ENCODE measurements at places on chromosomes 16 and 17. TPM values are rescaled to one million over a fixed set of nuclear protein-coding genes. Genes with fewer than 3 reads are reported as not detected.
A peak's percentile ranks its signal among the peaks of the same experiment; 100 is the strongest.

Gene OR3A3
- total RNA-seq, result not detected

Gene KRT14
- not detected for total RNA-seq

Gene PRR14
- total RNA-seq, result 124 TPM

Gene SGCA
- total RNA-seq, result 1.7 TPM

Gene ZNF500
- 14.1 TPM for total RNA-seq

Gene FBF1
- 26.7 TPM for total RNA-seq

Gene PDE6G
- total RNA-seq, result 4.2 TPM

Gene ADCY7
- 97.1 TPM for total RNA-seq

Gene KRTAP3-2
- not detected for total RNA-seq

Gene GINS3
- total RNA-seq, result 23.9 TPM

Gene NPIPB2
- total RNA-seq, result 17.3 TPM

GRCh38 chr16:78127130-78127529 lies 27.7 kb downstream of the WWOX start:
- H3K36me3 ChIP-seq, result no peaks in the 10 kb centered on the region
- H3K27me3 ChIP-seq, result no peaks in the 10 kb centered on the region
- no peak overlapping the region for H3K27ac ChIP-seq
- H3K4me1 ChIP-seq, result peaks cover 5% of the 10 kb centered on the region

GRCh38 chr17:61279476-61280145 lies 120.0 kb upstream of the TBX2 start:
- H3K4me1 ChIP-seq, result peaks cover 51% of the 10 kb centered on the region
- DNase-seq, result no peak
- H3K4me3 ChIP-seq, result peak overlapping the region; percentile 4

DNA sequence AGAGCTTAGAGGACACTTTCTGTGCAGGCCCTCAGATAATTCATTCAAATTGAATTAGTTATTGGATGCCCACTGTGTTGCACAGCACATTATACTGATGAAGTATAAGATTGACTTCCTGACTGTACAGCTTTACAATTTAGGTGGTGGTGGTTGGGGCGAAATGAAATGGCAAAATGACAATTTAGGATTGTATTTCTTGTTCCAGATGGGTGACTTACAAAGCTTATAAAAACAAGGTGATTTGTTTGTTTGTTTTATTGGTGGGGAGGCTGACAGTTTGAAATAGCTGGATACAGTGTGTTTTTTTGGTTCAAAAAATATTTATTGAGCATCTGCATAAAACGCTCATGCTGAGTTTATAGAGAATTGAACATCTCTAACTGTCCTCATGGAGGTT lies 1.6 kb downstream of the MAP2K4 start:
- peak overlapping the region; percentile 91 for H3K4me3 ChIP-seq
- DNase-seq, result no peak
- H3K36me3 ChIP-seq, result no peaks in the 10 kb centered on the region
- peak overlapping the region; percentile 76 for H3K27ac ChIP-seq
- peaks cover 7% of the 10 kb centered on the region for H3K27me3 ChIP-seq
- peaks cover 62% of the 10 kb centered on the region for H3K4me1 ChIP-seq

- H3K36me3 ChIP-seq, result no peaks in the 10 kb centered on the region
- H3K27ac ChIP-seq, result no peak overlapping the region
- H3K4me3 ChIP-seq, result no peak overlapping the region
- H3K4me1 ChIP-seq, result peaks cover 9% of the 10 kb centered on the region
- no peaks in the 10 kb centered on the region for H3K27me3 ChIP-seq
- no peak for DNase-seq
Measured at GRCh38 chr17:78958641-78959127, 21.0 kb downstream of the LGALS3BP start.

- no peak for DNase-seq
- H3K4me1 ChIP-seq, result no peaks in the 10 kb centered on the region
- H3K27me3 ChIP-seq, result no peaks in the 10 kb centered on the region
Measured at GRCh38 chr16:1050516-1050915, 22.0 kb upstream of the SSTR5 start.

DNA sequence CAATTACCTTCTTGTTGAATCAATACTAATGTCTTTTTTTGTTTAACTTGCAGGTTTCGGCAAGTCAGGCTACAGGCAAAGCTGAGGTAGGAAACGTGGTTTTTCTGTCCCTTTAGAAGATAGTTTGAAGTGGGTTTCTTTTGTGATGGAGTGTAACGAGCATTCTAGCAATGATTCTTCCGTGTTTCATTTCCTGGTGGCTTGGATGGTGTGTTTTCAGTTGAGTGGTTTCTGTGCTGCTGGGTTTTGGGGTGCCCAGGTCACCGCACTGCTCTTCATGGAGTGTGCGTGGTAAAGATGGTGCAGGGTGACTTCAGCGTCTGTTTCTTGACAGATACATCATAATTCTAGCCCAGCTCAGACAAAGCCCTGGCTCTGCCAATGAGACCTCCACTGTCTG lies 769.7 kb upstream of the EEF2KMT start:
- H3K27ac ChIP-seq, result no peak overlapping the region
- H3K27me3 ChIP-seq, result no peaks in the 10 kb centered on the region
- H3K36me3 ChIP-seq, result no peaks in the 10 kb centered on the region

GRCh38 chr17:4974115-4974670 lies 6.6 kb upstream of the SPAG7 start:
- no peak for DNase-seq
- no peaks in the 10 kb centered on the region for H3K27me3 ChIP-seq
- no peak overlapping the region for H3K4me3 ChIP-seq
- peak overlapping the region; percentile 75 for H3K27ac ChIP-seq
- peaks cover 26% of the 10 kb centered on the region for H3K4me1 ChIP-seq
- H3K36me3 ChIP-seq, result peaks cover 13% of the 10 kb centered on the region

GRCh38 chr16:1486551-1487390 lies 2.0 kb downstream of the PTX4 start:
- H3K27ac ChIP-seq, result no peak overlapping the region
- no peaks in the 10 kb centered on the region for H3K36me3 ChIP-seq
- no peaks in the 10 kb centered on the region for H3K27me3 ChIP-seq
- no peaks in the 10 kb centered on the region for H3K4me1 ChIP-seq
- no peak for DNase-seq
- no peak overlapping the region for H3K4me3 ChIP-seq

DNA sequence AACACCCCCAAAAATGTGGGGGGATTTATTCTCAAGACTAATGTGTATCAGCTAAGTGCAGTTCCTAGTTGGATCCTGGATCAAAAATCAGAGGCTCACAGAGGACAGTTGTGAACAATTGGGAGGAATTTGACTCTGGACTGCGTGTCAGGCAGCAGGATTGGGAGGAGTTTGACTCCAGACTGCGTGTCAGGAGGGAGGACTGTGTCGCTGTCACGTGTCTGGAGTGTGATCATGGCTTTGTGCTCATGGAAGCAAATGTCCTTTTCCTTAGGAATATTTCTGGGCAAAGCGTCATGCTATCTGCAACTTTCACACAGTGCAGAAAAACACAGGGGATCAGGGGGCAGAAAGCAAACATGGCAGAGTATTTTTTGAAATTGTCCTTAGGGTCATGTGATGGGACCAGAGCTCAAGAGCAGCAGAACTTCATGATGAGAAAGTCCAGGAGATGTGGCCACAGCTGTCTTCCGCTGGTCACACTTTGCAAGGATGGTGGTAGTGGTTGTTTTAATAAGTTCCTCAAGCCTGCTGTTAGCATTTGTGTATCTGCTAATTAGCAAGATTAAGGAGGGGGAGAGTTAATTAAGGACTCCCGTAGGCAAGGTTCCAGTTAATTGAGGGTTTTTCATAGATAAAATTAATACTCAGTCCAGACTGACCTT lies 122.0 kb upstream of the CHMP6 start:
- peaks cover 86% of the 10 kb centered on the region for H3K4me1 ChIP-seq
- H3K4me3 ChIP-seq, result peak overlapping the region; percentile 43
- H3K36me3 ChIP-seq, result peaks cover 4% of the 10 kb centered on the region
- peak overlapping the region; percentile 38 for H3K27ac ChIP-seq
- no peak for DNase-seq
- no peaks in the 10 kb centered on the region for H3K27me3 ChIP-seq

GRCh38 chr16:87854907-87855683 lies 14.2 kb downstream of the SLC7A5 start:
- H3K4me1 ChIP-seq, result peaks cover 85% of the 10 kb centered on the region
- peaks cover 16% of the 10 kb centered on the region for H3K36me3 ChIP-seq
- H3K27ac ChIP-seq, result peak overlapping the region; percentile 88
- DNase-seq, result no peak
- no peaks in the 10 kb centered on the region for H3K27me3 ChIP-seq

GRCh38 chr17:3739422-3740124 lies 15.9 kb downstream of the HASPIN start:
- H3K36me3 ChIP-seq, result no peaks in the 10 kb centered on the region
- DNase-seq, result no peak
- H3K4me3 ChIP-seq, result peak overlapping the region; percentile 61
- H3K27ac ChIP-seq, result no peak overlapping the region
- H3K4me1 ChIP-seq, result peaks cover 41% of the 10 kb centered on the region

- H3K4me3 ChIP-seq, result no peak overlapping the region
- no peak for DNase-seq
- peaks cover 3% of the 10 kb centered on the region for H3K36me3 ChIP-seq
- no peaks in the 10 kb centered on the region for H3K27me3 ChIP-seq
- peaks cover 12% of the 10 kb centered on the region for H3K4me1 ChIP-seq
Measured at GRCh38 chr16:84016477-84016876, 26.1 kb downstream of the SLC38A8 start.

GRCh38 chr16:11135464-11135973 lies 120.5 kb downstream of the SOCS1 start:
- DNase-seq, result no peak
- peaks cover 6% of the 10 kb centered on the region for H3K36me3 ChIP-seq

- no peak overlapping the region for H3K27ac ChIP-seq
- no peaks in the 10 kb centered on the region for H3K36me3 ChIP-seq
- H3K4me1 ChIP-seq, result no peaks in the 10 kb centered on the region
- DNase-seq, result no peak
Measured at GRCh38 chr17:6526362-6527152, 29.8 kb downstream of the PITPNM3 start.

- H3K27ac ChIP-seq, result no peak overlapping the region
- no peaks in the 10 kb centered on the region for H3K27me3 ChIP-seq
Measured at GRCh38 chr17:14590459-14591250, 289.8 kb downstream of the HS3ST3B1 start.

- no peak overlapping the region for H3K4me3 ChIP-seq
- H3K27me3 ChIP-seq, result no peaks in the 10 kb centered on the region
Measured at GRCh38 chr16:78799429-78799828, 700.0 kb downstream of the WWOX start.

DNA sequence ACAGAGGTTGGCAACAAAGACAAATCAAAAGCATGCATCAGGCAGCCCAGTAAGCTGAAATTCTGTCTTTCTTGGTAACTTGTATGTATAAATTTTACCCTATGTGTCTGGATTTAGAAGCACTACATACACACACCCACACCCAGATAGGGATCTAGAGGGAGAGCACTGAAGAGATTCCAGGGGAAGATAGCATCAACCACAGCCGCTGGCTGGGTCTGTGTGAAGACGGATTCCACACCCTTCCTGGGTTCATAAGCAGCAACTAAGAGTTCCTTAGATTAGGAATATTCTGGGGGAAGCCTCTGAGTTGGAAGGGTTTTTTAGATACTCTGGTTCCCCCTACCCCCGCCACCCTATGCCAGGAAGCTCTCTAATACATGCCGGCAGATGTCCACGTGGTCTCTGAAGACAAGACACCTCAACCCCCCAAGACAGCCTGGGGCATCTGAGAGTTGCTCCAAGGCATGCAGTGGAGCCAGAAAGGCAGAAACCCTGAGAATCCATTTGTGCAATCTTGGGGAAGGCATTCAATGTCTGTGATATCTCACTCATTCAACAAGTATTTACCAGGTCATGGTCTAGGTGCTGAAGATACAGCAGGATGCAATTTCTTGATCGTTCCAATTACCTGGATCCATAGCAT lies 86.4 kb downstream of the NOG start:
- no peak overlapping the region for H3K27ac ChIP-seq
- no peak for DNase-seq
- peaks cover 29% of the 10 kb centered on the region for H3K4me1 ChIP-seq
- H3K36me3 ChIP-seq, result no peaks in the 10 kb centered on the region
- H3K4me3 ChIP-seq, result no peak overlapping the region

GRCh38 chr17:34300652-34301370 lies 15.3 kb downstream of the CCL11 start:
- peaks cover 38% of the 10 kb centered on the region for H3K27me3 ChIP-seq
- no peaks in the 10 kb centered on the region for H3K4me1 ChIP-seq
- H3K27ac ChIP-seq, result no peak overlapping the region
- no peaks in the 10 kb centered on the region for H3K36me3 ChIP-seq
- H3K4me3 ChIP-seq, result no peak overlapping the region

DNA sequence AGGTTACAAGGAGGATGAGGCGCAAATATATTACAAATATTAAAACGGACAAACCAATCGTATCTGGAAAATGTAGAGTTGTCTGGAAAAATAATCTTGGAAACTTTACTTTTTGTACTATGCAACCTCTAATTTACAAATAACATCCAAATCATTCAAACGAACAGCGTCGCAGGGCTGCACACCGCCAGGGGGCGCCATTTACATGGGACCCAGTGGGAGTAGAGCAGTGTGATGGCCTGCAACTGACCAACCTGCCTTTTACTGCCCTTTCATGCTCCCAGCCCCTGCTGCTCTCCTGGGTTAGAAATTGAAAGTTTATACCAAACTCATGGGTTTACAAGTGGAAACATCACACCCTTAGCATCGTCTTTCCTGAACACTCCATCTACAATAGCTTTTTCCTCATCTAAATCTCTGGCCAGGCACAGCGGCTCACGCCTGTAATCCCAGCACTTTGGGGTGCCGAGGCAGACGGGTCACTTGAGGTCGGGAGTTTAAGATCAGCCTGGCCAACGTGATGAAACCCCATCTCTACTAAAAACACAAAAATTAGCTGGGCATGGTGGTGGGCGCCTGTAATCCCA lies 10.0 kb downstream of the PITPNC1 start:
- no peaks in the 10 kb centered on the region for H3K27me3 ChIP-seq
- H3K36me3 ChIP-seq, result peaks cover 1% of the 10 kb centered on the region
- H3K4me1 ChIP-seq, result peaks cover 81% of the 10 kb centered on the region
- peak overlapping the region; percentile 38 for H3K27ac ChIP-seq
- peak; percentile 86 for DNase-seq

- H3K4me1 ChIP-seq, result peaks cover 16% of the 10 kb centered on the region
- H3K27ac ChIP-seq, result peak overlapping the region; percentile 76
- no peaks in the 10 kb centered on the region for H3K27me3 ChIP-seq
- no peak overlapping the region for H3K4me3 ChIP-seq
Measured at GRCh38 chr17:66764506-66764905, 70.4 kb upstream of the CACNG5 start.

GRCh38 chr17:13212860-13213259 lies 195.0 kb upstream of the ELAC2 start:
- H3K36me3 ChIP-seq, result no peaks in the 10 kb centered on the region
- H3K27ac ChIP-seq, result no peak overlapping the region
- H3K4me3 ChIP-seq, result no peak overlapping the region
- no peaks in the 10 kb centered on the region for H3K27me3 ChIP-seq

Data from activated T-cell treated with anti-CD3 and anti-CD28 coated beads, Interleukin-2, amount 50 U/mL, for 72 hours (primary cell).